ENCODE measurements at places on chromosomes 5 and 9. TPM values are rescaled to one million over a fixed set of nuclear protein-coding genes. Genes with fewer than 3 reads are reported as not detected.

SELENOP gene
- total RNA-seq: 335 TPM

OCLN gene
- 0.88 TPM for total RNA-seq

C5orf34 gene
- total RNA-seq: 8.2 TPM

PPP6C gene
- total RNA-seq: 32.9 TPM

KIF24 gene
- 2.5 TPM for total RNA-seq

TRAF1 gene
- total RNA-seq: 0.64 TPM

Data from epithelial cell of alveolus of lung (primary cell).